ENCODE measurements at places on chromosomes 7 and 10.

DNA sequence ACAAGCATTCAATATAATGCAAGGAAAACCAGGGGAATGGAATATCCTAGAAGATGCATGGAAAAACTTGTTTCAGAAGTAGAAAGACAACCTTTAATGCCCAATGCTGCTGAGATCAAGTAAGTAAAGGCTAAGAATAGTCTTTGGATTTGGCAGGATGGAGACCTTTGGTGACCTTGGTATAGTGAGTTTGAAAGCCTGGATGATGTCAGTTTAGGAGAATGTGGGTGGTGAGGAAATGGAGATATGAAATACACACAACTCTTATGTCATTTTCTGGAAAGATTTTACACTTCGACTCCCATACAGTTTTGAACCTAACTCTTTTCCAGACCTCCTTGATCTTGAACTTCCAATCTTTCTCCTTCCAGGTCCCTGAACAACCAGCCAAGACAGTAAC lies 185.7 kb downstream of the TFEC start:
- no peak for DNase-seq

DNA sequence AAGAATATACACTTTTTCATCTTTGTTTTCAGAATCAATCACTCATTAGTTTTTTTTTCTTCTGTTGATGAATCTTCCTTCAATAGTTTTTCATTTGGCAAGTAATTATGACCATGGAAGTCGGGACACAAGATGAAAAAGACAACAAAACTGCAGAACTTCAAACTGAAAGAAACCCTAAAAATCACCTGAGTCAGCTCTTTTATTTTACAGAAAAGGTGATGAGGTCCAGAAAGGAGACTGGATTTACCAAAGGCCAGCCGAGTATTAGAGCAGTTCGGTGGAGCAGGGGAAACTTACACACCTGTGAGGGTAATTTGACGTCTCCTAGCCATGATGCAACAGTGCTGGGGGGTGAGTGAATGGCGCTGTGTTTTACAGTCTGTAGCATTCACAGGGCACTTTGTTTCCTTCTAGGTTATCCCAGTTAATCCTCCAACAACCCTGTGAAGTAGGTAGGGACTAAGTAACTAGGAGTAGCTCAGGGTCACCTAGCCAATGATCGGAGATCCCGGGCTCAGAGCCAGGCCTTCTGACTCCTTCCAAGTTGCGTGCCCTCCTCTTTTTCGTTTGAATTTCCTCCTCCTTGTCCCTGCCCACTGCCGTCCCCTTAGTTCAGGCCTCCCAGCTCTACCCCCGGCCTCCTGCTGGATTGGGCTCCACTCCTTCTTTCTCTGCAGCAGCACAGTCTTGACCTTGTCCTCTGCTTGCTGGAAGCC lies 14.0 kb downstream of the RBM20 start:
- no peak for DNase-seq

DNA sequence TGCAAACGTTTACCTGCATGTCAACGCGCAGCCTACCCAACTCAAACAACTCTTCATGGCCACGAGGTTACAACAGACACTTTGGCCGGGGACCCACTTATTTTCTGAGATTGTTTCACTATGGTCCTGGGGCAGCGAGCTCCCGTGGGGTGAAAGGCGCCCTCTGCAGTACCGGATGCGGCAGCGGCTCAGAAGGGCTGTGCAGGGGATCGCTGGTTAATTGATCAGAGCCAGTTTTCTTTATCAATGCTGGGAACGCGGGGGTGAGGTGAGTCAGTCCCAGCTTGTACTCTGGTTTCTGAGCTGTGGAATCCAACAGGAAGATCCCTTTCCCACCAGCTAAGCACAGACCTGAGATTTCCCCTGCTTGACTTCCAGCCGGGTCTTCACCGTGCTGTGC lies 366.5 kb upstream of the KLF6 start:
- no peak for DNase-seq

- DNase-seq = no peak
These were observed 93.3 kb downstream of the CUL2 start for GRCh38 chr10:34996843-34997242.

- DNase-seq = no peak
These were observed 730.8 kb downstream of the PHTF2 start for GRCh38 chr7:78529392-78529791.

Measured in activated T-cell treated with anti-CD3 and anti-CD28 coated beads for 4 hours (primary cell).